Fibroblast of skin of left biceps (primary cell): ENCODE measurements at places on chromosomes 7 and 10.
A peak's percentile ranks its signal among the peaks of the same experiment; 100 is the strongest.

- no peak for DNase-seq
These were observed 410.8 kb upstream of the PODXL start for GRCh38 chr7:131967216-131967730.

- DNase-seq = no peak
These were observed 2.4 kb downstream of the HABP2 start for GRCh38 chr10:113555245-113555644.

DNA sequence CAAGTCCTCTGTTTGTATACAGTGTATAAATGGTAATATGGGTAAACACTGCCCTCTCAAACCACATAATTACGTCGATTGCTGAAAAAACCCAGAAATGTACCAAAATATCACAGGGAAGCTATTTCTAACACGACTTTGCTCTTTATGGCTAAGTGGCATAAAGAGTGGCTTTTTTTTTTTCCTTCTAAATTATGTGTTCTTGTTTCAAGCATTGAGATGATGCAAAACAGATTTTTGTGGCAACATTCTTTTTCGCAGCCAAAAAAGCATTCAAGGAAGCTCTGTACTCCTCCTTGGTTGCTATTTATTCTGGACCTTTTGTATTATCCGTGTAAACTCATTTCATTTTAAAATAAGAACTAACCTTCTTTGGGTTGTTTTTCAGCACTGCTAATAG lies 138.9 kb downstream of the VTI1A start:
- DNase-seq = peak; percentile 26

DNA sequence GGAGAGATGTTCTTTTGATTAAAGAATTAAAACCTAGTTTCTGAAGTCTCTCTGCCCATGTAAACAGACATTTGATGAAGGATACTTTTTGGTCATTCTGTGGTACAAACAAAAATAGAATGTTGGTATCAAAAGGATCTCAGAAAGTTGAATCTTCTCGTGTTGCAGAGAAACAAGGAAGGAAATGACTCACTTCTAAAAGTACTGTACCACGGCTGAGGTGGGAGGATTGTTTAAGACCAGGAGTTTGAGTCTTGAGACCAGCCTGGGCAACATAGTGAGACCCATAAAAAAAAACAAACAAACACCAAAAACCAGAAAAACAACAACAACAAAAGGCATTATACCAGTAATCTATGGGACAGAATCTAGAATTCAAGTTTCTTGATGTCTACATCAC lies 69.7 kb downstream of the PRSS58 start:
- DNase-seq = no peak

- no peak for DNase-seq
These were observed 89.3 kb upstream of the ARID5B start for GRCh38 chr10:61812052-61812721.

DNA sequence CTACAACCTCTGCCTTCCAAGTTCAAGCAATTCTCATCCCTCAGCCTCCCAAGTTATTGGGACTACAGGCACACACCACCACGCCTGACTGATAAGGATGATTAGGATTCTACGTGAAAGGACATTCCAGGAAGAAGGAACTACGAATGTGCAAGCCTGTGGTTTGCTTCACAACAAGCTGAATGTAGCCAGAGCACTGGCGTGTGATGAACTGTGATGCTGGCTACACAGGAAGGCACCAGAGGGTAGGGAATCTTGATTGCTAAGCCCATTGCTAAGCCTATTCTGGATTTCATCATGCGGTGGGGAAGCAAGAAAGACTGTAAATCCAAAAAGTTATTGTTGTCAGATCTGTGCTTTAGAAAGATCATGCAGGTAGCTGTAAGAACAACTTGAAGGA lies 72.3 kb upstream of the SRRM3 start:
- DNase-seq = no peak

- DNase-seq = no peak
These were observed 39.4 kb downstream of the CSGALNACT2 start for GRCh38 chr10:43177595-43177994.

- no peak for DNase-seq
These were observed 3.8 kb downstream of the MCM10 start for GRCh38 chr10:13165177-13165576.

- no peak for DNase-seq
These were observed 47.5 kb downstream of the JAKMIP3 start for GRCh38 chr10:132113206-132113605.

DNA sequence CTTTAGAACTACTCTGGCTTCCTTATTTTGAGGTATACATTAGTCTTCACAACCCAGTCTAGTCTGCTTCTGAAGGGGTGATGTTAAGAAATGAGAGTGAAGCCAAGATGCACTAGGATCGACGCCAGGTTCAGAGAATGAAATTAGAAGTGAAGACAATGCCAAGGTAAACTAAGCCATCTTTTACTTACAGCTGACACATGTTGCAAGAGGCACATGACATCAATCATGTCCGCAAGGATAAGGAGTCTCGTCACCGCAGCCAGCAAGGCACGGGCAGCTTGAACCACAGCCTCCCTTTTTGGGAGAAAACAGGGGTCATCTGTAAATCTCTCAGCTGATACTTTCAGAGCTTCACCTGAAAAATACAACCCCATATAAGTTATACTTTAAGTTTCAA lies 156.7 kb downstream of the CTNNA3 start:
- DNase-seq = no peak

- DNase-seq = no peak
These were observed 6.7 kb downstream of the IFIT5 start for GRCh38 chr10:89421018-89421476.

DNA sequence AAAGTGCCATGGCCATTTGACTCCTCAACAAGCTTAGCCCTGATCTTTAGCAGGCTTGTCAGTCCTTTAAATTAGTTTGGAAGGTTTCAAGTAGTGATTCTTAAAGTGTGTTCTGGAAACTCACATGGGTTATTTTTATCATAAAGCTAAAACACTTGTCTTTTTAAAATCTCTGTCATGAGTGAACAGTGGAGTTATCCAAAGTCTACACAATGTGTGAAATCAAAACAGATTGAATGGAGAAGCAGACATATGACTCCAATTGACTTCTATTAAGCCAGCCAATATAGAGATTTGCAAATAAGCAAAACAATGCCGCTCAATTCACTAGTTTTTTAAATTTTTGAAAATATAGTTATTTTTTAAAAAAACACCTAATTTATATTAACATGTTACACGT lies 53.3 kb upstream of the SORCS3 start:
- DNase-seq = no peak

GRCh38 chr10:62037166-62037831 lies 135.8 kb downstream of the ARID5B start:
- DNase-seq = peak; percentile 75

DNA sequence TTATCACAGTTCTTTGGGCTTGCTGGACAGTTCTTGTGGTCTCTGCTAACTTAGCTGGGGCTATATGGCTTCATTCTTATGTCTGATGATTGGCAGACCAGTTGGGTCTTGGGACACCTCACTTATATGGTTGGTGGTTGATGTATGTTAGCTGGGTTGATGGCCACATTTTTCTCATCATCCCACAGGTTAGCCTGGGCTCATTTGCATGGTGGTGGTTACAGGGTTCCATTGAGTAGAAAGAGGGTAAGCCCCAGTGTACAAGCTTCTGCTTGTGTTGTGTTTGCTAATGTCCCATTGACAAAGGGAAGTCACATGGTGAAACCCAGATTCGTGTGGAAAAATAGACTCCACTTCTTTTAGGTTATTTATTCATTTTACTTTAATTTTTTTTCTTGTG lies 40.6 kb downstream of the TMEM60 start:
- no peak for DNase-seq

DNA sequence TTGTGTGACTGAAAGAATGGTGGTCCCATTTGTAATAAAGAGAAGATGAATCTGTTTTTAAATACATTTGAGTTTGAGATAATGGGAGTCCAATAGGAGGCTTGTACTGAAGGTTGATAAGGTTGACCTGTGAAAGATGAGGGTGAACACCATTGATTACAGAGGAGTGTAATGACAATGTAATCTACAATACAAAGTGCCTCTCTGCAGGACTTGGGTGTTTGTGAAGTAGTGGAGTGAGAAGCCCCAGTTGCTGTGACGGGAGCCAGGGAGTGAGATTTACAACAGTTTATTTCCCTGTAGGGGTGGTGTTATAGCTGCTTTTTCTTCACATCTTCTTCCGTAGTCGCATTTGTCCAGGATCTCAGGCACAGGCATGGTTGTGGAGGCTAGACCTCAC lies 189.9 kb downstream of the EXOC4 start:
- DNase-seq = no peak

DNA sequence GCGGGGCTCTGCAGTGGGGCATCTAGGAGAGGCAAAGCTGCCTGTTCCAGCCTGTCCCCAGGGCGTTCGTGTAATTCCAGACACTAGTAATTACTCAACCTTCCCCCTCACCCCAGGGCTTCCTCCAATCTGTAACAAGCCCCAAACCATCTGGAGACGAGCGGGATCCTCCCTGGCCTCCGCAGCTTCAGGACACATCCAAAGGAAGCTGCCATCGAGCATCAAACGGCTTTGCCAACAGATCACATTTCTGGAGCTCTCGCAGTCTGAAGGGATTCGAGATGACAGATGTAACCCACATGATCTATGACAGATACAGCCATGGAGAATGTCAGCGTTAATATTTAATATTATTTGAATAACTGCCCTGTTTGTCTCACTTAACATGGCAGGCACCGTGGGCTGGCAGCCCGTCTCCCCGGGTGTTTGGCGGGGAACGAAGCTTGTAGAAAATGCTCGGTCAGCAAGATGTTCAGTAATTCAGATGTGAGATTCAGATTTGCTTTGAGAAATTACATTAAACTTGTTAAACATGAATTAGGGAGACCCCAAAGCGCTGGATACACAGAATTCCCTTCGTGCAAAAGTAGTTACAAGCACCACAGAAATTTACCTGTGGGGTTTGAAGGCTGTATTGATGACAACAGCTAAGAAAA lies 108.5 kb upstream of the C7orf33 start:
- DNase-seq = no peak

GRCh38 chr10:103168438-103168837 lies 24.6 kb downstream of the NT5C2 start:
- DNase-seq = no peak

DNA sequence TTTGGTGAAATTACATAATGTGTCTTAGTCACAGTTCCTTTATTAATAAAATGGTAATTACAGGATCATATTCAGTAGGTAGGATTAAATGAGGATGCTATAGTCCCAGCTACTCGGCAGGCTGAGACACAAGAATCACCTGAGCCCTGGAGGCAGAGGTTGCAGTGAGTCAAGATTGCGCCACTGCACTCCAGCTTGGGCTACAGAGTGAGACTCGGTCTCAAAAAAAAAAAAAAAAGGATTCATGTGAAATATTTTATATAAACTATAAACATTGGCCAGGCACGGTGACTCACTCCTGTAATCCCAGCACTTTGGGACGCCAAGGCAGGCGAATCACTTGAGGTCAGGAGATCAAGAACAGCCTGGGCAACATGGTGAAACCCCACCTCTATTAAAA lies 197.9 kb downstream of the IMMP2L start:
- DNase-seq = peak; percentile 4

- DNase-seq = no peak
These were observed 220.0 kb downstream of the ARHGAP21 start for GRCh38 chr10:24503461-24504320.

DNA sequence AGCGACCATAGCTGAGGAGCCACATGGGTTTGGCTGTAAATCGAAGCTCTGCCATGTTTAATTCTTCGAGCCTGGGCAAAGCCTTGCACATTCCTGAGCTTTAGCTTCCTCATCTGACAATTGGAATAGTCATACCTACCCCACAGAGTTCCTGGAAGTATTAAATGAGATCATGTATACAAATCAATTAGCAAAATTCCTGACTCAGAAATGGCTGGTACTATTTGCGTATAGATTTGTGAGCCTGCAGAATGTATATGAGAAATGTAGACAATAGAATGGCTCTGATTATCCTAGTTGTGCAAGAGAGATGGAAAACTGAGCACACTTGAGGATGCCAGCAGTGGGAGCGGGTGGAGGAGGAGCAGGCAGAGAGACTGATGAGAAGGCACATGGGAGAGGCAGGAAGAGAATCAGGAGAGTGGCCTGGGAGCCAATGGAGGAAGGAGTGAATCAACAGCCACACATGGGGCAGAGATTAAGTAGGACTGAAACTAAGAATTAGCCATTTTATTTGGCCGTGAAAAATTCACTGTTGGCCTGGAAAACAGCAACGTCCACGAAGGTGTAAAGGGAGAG lies 128.0 kb upstream of the C1GALT1 start:
- DNase-seq = no peak

DNA sequence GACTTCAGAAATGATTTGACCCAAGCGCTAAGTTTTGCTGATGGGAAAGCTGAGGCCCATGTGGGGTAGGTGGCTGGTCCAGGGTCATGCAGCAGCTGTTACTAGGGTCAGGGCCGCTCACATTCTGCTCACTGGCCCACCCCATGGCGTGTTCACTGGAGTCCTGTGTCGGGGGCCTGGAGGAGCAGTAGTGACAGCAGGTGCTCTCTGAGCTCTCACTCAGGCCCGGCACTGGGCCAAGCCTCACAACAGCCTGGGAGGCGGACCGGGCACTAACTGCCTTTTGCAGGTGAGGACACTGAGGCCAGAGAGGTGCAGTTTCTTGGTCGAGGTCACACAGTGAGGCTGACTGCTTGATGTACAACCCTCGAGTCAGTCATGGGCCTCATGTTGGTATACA lies 82.7 kb downstream of the GLRX3 start:
- DNase-seq = no peak

GRCh38 chr7:29278337-29279069 lies 83.9 kb downstream of the CHN2 start:
- DNase-seq = no peak
